ENCODE measurements at places on chromosomes 3 and 15. TPM values are rescaled to one million over a fixed set of nuclear protein-coding genes. Genes with fewer than 3 reads are reported as not detected.

DNA sequence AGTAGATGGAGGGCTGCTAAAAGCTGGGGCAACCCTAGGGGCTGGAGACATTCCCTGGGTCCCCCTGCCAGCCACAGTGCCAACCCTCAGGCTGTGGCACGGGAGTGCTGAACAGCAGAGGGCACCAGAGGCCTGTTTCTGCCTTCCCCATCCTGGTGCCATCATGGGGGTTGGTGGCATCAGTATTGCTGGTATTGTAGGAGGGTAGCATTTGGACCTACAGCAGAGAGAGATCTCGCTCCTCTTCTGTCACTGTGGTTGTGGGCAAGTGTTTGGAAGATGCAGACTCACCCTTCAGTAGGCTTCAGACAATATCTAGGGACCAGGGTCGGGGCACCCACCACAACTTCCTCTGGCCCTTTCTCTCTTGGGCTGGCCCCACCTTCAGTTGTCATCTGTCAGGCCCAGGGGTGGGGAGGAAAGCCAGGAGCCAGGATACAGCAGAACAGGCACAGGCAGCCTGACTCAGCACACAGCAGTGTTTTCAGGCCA lies 123.5 kb downstream of the RPLP1 start:
- no peak for DNase-seq

The ADGRG7 gene
- not detected for total RNA-seq

DNA sequence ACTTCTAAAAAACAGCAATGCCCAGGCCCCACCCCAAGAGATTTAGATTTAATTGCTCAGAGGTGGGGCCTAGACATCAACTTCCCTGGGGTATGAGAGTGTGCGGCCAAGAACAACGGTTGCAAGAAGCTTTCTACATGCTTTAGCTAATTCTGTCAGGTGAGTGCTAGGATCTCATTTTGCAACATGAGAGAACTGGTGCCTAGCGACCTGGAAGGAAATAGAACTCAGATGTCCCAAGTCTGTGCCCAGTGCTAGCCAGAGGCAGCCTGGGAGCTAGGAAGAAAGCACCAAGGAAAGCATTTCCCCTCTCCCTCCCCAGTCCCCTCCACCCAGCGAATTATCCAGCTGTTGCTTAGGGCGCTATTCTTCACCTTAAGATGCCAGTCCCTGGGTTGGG lies 22.9 kb upstream of the HRH1 start:
- no peak for DNase-seq

GRCh38 chr3:66037330-66037985 lies 1.3 kb downstream of the MAGI1 start:
- no peak for DNase-seq

The TNFSF10 gene
- not detected for total RNA-seq

GRCh38 chr3:197847866-197848401 lies 56.9 kb downstream of the LRCH3 start:
- DNase-seq: peak; percentile 8

Measured in HFFc6 (cell line).